ENCODE measurements at places on chromosomes 2 and 18. TPM values are rescaled to one million over a fixed set of nuclear protein-coding genes. Genes with fewer than 3 reads are reported as not detected.
A peak's percentile ranks its signal among the peaks of the same experiment; 100 is the strongest.

The FAM110C gene
- 44.3 TPM for total RNA-seq

The APCDD1 gene
- 42.2 TPM for total RNA-seq

The RIT2 gene
- not detected for total RNA-seq

The HAAO gene
- total RNA-seq, result 4.1 TPM

The POMC gene
- total RNA-seq, result 0.44 TPM

The KIAA2012 gene
- total RNA-seq, result not detected

The ING5 gene
- 16.5 TPM for total RNA-seq

The LBX2 gene
- 0.32 TPM for total RNA-seq

The ANKRD62 gene
- total RNA-seq, result 0.48 TPM

The CCDC141 gene
- 0.28 TPM for total RNA-seq

The NOSTRIN gene
- total RNA-seq, result 3.6 TPM

The QPCT gene
- 5.9 TPM for total RNA-seq

The ACADL gene
- total RNA-seq, result 0.32 TPM

- peak; percentile 74 for ATAC-seq
Measured at GRCh38 chr2:108492364-108492763, 41.9 kb upstream of the LIMS1 start.

DNA sequence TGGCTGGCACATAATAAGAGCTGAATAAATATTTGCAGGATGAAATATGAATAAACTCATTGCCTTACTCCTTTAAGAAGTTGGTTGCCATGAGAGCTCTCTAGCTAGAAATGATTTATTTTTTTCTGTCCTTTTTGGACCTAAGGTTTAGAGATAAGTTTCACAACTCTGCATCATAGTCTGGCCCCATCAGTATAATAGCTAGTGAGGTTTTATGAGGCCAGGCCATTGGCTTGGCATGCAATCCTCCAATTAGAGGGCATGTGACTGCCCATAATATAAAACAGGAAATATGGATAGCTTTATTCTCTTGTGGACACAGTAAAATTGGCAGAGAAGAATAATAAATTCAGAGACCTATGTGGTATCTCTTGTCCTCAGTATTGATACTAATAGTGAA, 26.2 kb upstream of the INSIG2 start:
- no peak for ATAC-seq

DNA sequence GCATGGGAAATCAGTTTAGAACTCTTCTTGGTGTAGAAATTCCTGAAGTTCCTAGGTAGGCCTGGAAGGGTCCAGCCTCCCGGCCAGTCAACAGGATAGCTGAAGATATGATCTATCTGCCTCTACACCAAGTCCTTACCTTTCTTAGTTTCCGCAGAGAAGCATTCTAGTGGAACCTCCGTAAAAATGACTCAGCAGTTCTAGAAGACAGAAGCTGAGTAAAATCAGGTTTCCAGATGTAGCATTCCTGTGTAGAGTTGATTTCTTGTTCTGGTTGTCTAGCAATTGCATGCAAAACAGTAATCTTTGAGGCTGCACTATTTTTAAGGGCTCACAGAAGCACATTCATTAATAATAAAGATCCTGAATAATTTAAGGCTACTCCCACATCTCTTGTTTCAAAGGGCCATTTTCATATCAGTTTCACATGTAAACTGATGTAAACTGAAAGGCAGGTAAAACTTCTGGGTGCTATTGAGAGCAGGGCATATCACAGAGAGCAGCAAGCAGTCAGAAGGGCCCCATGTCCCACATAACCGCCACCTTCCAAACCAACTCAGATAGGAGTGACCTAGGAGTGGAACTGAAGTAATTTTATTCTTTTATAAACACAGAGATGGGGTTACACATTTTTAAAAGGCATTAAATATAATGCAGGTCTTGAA, 3.2 kb upstream of the DYTN start:
- no peak for ATAC-seq

GRCh38 chr2:218229851-218230250, 12.9 kb downstream of the ARPC2 start:
- ATAC-seq, result peak; percentile 74

- no peak for ATAC-seq
Measured at GRCh38 chr2:173862612-173863217, 102.5 kb downstream of the SP3 start.

GRCh38 chr2:42601076-42601475, 32.6 kb downstream of the MTA3 start:
- ATAC-seq, result no peak

DNA sequence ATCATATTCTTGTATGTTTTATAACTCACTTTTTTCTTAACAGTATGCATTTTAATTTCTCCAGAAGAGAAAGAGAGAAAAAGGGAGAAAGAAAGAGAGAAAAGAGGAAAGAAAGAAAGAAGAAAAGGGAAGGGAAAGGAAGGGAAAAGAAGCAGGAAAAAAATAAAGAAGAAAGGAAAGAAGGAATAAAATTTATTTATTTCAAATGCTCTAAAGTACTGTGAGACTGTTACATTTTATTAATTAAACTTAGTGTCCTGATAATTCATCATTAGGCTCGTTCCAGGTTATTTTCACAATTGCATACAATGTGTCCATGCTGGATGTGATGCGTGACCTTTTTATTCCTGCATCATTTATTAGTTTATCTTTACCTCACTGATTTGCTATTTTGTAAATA, 1023.4 kb upstream of the KLHL29 start:
- ATAC-seq, result no peak

GRCh38 chr2:10157293-10157692, 34.8 kb downstream of the RRM2 start:
- ATAC-seq, result no peak

- ATAC-seq, result peak; percentile 85
Measured at GRCh38 chr2:85799215-85799956, 45.6 kb downstream of the ATOH8 start.

GRCh38 chr2:229539628-229540027, 174.7 kb downstream of the DNER start:
- ATAC-seq, result no peak

- no peak for ATAC-seq
Measured at GRCh38 chr2:23322567-23323197, 62.3 kb upstream of the KLHL29 start.

DNA sequence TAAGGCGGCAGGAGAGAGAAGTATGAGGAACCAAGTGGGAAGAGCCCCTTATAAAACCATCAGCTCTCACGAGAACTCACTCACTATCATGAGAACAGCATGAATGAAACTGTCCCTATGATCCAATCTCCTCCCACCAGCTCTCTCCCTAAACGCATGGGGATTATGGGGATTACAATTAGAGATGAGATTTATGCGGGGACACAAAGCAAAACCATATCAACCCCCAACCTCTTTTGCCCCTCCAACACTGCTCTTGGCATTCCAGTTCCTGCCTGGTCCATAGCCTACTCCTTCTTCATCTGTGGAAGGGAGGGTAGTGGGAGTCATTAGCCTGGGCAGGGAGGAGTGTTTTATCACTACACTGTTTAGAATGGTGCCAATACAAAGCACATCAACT, 1.4 kb upstream of the EHD3 start:
- no peak for ATAC-seq

DNA sequence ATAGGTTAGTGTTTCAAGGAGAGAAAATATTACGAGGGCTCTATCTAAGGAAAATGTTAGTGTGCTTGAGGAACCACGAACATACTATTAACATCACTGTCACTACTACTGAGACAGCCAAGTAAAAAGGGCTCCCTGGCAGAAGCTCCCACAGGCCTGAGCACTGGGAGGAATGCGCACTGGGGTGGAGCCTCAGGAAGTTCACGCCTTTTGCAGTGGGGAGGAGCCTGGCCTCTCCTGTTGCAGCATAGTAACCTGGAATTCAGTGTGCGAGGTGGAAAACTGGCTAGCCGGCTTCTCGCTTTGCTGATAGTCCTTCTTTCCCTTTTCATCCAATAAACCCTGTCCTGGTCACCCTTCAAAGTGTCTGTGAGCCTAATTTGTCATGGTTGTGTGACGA, 250.3 kb downstream of the ERBB4 start:
- ATAC-seq, result no peak

DNA sequence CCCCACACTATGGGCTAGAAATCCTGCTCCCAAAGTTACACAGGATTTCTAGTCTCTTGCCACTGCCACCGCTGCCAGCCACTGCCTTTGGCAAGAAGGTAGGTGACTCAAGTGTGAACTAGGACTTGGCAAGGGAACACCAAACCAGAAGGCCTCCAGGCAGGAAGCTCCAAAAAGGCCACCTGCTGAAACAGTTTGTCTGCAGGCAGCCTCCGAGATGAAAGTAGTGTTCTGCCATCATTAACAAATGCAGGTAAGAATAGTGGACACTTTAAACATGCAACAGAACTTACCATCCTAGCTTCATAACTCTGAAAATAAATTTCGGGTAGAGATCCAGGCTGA, 3.9 kb downstream of the ANKRD44 start:
- ATAC-seq, result no peak

- ATAC-seq, result no peak
Measured at GRCh38 chr2:240192661-240193060, 52.2 kb upstream of the OTOS start.

GRCh38 chr2:232415736-232416520, 9.3 kb downstream of the ALPG start:
- ATAC-seq, result no peak

DNA sequence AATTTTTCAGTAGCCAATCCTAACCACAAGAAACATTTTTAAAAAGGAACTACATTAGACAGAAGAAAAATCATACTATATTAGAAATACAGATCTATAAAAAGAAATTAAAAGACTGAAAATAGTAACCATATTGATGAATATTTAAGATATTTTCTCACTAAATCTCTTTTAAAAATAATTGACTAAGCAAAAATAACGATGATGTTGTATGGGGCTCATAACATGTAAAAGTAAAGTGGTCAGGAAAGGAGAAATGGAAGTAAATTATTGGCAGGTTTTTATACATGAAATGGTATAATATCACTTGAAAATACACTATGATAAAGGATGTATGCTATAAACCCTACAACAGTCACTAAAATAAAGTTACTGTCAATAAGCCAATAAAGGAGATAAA, 5.4 kb downstream of the WDPCP start:
- ATAC-seq, result no peak

DNA sequence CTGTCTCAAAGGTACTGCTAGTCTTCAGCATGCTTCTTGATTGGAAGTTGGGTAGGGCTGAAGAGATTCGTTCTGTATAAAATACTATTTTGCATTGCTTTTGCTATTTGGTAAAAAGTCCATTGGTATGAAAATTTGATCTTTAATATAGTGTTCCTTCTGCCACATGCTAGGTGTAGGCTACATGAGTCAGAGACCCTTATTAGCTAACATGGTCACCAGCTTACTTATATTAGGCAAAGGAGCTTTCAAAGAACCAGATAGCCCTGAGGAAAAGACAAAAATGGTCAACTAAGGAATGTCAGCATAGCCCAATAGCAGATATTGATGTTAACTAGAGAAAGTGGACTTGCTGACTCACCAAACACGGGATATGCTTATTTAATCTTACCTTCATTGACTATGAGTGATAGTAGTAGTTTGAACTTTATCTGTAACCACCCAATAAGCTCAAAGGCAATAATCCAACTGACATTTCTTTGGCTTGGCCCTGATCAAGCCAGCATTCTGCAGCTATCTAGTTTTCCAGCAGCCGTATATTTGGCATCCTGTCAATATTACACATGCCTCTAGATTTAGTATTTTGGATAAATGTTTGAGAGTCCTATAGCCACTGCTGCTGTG, 110.0 kb downstream of the TPGS2 start:
- ATAC-seq, result no peak

GRCh38 chr18:11850821-11851145, 430 bp upstream of the CHMP1B start:
- ATAC-seq, result peak; percentile 3

Data from esophagus mucosa (tissue), 1 donor.